ENCODE measurements at places on chromosomes 5 and 9. TPM values are rescaled to one million over a fixed set of nuclear protein-coding genes. Genes with fewer than 3 reads are reported as not detected.

IFNA6 gene
- total RNA-seq: not detected

XRCC4 gene
- 4.5 TPM for total RNA-seq

GLRA1 gene
- not detected for total RNA-seq

DMRT2 gene
- total RNA-seq: 0.42 TPM

ABLIM3 gene
- 49.3 TPM for total RNA-seq

FGF10 gene
- 10.4 TPM for total RNA-seq

ADGRV1 gene
- 1.4 TPM for total RNA-seq

PCDH12 gene
- 3.3 TPM for total RNA-seq

SYK gene
- total RNA-seq: 8.4 TPM

PFN3 gene
- not detected for total RNA-seq

CCL27 gene
- not detected for total RNA-seq

GPR150 gene
- 0.42 TPM for total RNA-seq

SLC46A2 gene
- total RNA-seq: not detected

DAPK1 gene
- 76.8 TPM for total RNA-seq

KDM4C gene
- total RNA-seq: 25.2 TPM

LRRC70 gene
- 2.5 TPM for total RNA-seq

PNPLA7 gene
- 3.8 TPM for total RNA-seq

ST8SIA4 gene
- 1.6 TPM for total RNA-seq

CDC42SE2 gene
- total RNA-seq: 27.2 TPM

INSL6 gene
- not detected for total RNA-seq

GNA14 gene
- total RNA-seq: 4.7 TPM

TRPM3 gene
- 0.13 TPM for total RNA-seq

SLC36A3 gene
- total RNA-seq: not detected

CCIN gene
- 1.0 TPM for total RNA-seq

SERF1A gene
- 9.6 TPM for total RNA-seq

CA9 gene
- total RNA-seq: not detected

SARDH gene
- total RNA-seq: 2.9 TPM

PPP2R2B gene
- total RNA-seq: 4.0 TPM

SLC1A3 gene
- 26.5 TPM for total RNA-seq

CYSRT1 gene
- total RNA-seq: 0.45 TPM

PCDHB6 gene
- 1.1 TPM for total RNA-seq

ANKRD18B gene
- total RNA-seq: not detected

ZBED3 gene
- total RNA-seq: 5.4 TPM

SNX30 gene
- 10.2 TPM for total RNA-seq

CNTNAP3 gene
- 50.4 TPM for total RNA-seq

CIZ1 gene
- 77.4 TPM for total RNA-seq

UNC5A gene
- total RNA-seq: not detected

FOXD4 gene
- 0.42 TPM for total RNA-seq

TMEM203 gene
- 45.8 TPM for total RNA-seq

HAVCR1 gene
- not detected for total RNA-seq
